Memory B cell (primary cell): ENCODE measurements at places on chromosomes 6 and 20.

GRCh38 chr6:124967444-124967843 is 5.2 kb downstream of the RNF217 start:
- no peak for DNase-seq

GRCh38 chr6:54646069-54646950 is 200.3 kb upstream of the FAM83B start:
- DNase-seq = no peak

GRCh38 chr20:19129976-19130612 is 82.3 kb upstream of the SLC24A3 start:
- no peak for DNase-seq

GRCh38 chr20:15842872-15843271 is 730.4 kb downstream of the KIF16B start:
- no peak for DNase-seq

GRCh38 chr20:50029697-50030461 is 47.1 kb downstream of the SNAI1 start:
- DNase-seq = no peak

DNA sequence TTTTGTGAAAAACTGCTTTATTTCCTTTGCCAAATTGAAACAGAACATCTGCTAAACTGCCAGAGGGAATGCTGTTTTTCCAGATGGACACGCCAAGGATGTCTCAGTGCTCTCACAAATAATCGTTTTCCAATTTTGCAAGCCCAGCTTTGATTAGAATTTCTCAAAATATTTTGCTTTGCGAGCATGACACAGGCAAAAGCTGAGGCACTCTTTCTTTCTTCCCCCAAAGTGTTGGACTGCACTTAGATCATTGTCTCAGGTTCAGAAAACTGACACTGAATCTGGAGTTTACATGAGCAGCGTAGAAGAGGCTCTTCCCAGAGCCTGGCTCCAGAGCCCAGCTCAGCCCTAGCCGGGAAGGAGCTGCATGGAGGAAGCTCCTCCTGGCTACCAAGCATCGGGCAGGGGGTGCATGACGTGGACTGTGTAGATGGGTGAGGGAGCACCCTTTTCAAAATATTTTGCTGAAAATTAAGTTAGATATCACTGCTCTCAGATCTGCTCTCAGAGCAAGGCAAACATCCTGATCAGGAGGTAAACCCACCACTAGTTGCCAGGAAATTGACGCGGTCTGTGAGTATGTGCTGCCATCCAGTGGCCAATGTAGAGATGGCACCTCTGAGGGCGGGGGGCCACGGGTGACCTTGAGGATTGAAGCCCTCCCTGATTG is 107.5 kb downstream of the SLC22A3 start:
- DNase-seq = peak; percentile 58

GRCh38 chr6:159427771-159428170 is 258.6 kb downstream of the FNDC1 start:
- DNase-seq = no peak

GRCh38 chr6:118574051-118574865 is 26.2 kb downstream of the PLN start:
- DNase-seq = no peak

GRCh38 chr6:151847064-151847463 is 39.6 kb downstream of the ESR1 start:
- DNase-seq = no peak

- DNase-seq = no peak
Measured at GRCh38 chr20:35271904-35272303, 6.0 kb downstream of the MMP24OS start.

GRCh38 chr6:88163616-88164015 is 2.5 kb downstream of the CNR1 start:
- DNase-seq = no peak

GRCh38 chr6:130900913-130901312 is 73.7 kb downstream of the SMLR1 start:
- DNase-seq = no peak

- DNase-seq = no peak
Measured at GRCh38 chr6:300026-300425, 7.7 kb downstream of the DUSP22 start.
